Activated CD4-positive, CD25-positive, alpha-beta regulatory T cell treated with anti-CD3 and anti-CD28 coated beads, Interleukin-2, amount 50 U/mL, for 72 hours (primary cell): ENCODE measurements at places on chromosomes 2 and 18.

DNA sequence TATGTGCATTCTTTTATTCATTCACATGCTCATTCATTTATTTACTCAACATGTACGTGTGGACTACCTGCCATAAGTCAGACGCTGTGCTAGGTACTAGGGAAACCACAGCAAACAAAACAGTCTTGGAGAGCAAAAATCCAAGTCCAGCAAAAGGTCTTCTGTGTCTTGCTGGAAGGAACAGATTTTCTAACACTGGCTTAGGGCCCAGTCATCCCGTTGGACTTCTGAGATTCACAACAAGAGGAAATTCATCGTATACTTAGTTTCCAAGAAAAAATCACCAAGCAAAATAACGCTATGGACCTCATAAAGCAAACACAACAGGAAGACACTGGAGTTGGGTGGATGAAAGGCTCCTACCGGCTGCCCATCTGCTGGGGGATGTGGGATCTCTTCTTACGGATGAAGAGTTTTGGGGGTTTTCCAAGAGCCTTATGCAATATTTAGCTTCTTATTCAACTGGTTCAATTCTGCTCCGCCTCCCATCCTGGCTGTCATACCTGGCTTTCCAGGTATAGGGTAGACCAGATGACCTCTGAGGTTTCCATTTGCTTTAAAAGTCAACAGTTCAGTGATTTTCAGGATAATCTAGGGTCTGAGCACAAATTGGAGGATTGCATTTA lies 262.7 kb downstream of the HAUS1 start:
- no peak for DNase-seq

GRCh38 chr2:198004173-198004572 lies 199.8 kb downstream of the PLCL1 start:
- DNase-seq: no peak

- no peak for DNase-seq
These were observed 39.4 kb upstream of the ASB1 start for GRCh38 chr2:238387332-238387731.

DNA sequence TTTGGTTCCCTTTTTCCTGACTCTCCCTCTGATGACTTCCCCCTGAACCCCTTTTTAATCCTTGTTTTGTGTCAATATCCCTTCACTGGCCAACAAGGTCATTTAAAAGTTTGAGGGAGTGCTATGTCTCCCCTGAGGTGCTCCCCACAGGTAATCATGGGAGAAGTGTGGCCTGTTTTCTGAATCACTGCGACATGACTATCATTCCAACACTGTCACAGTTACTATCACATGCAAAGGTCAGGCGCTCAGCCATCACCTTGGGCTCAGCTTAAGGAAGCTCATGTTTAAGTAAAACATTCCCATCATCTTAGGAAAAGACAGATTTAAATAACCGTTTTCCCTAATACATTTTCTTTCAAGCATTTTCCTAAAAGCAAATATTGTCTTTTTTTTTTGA lies 20.9 kb upstream of the ACAA2 start:
- no peak for DNase-seq

- no peak for DNase-seq
These were observed 9.8 kb downstream of the SCN9A start for GRCh38 chr2:166365803-166366420.

DNA sequence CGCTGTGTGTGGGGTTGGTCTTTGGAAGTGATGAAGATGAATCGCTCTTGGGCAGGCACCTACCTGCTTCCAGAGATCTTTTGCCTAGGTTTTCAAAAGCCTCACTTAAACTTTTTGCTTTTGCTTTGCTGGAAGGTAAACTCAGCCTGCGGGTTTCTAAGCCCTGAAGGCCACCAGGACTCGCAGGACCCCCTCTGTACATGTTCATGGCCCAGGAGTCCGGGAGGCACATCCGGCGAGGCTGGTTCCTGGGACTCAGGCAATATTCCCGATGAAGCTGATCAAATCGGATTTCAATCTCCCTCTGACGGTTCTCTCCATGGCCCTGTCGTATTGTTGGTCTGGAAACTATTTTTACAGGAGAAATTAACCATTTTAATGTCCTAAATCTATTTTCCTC lies 13.2 kb downstream of the HJURP start:
- no peak for DNase-seq
